ENCODE measurements at places on chromosomes 11 and 22. TPM values are rescaled to one million over a fixed set of nuclear protein-coding genes. Genes with fewer than 3 reads are reported as not detected.

- DNase-seq, result no peak
These were observed 794.0 kb downstream of the CNTN5 start for GRCh38 chr11:99814738-99815137.

DNA sequence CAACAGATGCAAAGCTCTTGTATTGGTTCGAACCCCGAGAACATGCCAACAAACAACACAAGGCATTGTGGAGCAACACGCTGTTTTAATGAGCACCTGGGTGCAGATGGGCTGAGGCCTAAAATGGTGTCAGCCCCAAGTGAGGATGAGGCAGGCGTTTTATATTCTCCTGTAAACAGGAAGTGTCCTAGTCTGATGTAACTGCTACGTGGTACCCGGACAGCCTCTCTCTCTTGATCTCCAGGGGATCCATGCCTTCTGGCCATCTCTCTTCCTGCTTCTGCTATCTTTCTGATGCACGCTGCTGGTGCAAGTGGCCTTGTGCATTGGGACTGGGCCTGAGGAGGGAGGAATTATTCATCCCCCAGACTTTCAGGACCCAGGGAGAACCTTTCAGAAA, 19.4 kb upstream of the VSTM5 start:
- DNase-seq, result no peak

TRIM49 gene
- not detected for polyA plus RNA-seq

GRCh38 chr22:17234144-17234623, 14.9 kb upstream of the ADA2 start:
- no peak for DNase-seq

AAMDC gene
- 37.9 TPM for polyA plus RNA-seq
